ENCODE measurements at places on chromosomes 11 and 22.

- DNase-seq, result peak; percentile 53
These were observed 52.5 kb downstream of the TPCN2 start for GRCh38 chr11:69101115-69101791.

GRCh38 chr11:124198897-124199296 lies 15.8 kb downstream of the OR10D3 start:
- DNase-seq, result no peak

DNA sequence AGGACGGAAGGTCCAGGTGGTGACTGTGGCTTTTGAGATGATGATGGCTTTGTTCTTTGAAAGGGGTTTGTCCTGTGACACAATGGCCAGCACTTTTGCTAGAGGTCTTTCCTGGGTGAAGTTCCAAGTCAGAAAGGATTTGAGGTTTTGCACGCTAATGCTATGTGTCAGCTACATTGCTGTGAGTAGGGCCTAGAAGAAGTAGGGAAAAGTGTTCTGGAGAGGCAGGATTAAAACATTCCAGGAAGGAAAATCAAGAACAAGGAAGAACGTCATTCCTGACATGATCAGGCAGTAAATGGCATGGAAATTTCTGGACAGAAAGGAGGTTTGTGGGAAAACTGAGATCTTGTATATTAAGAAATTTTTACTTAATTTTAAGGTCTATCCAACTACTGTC lies 290.7 kb downstream of the NTM start:
- DNase-seq, result no peak

DNA sequence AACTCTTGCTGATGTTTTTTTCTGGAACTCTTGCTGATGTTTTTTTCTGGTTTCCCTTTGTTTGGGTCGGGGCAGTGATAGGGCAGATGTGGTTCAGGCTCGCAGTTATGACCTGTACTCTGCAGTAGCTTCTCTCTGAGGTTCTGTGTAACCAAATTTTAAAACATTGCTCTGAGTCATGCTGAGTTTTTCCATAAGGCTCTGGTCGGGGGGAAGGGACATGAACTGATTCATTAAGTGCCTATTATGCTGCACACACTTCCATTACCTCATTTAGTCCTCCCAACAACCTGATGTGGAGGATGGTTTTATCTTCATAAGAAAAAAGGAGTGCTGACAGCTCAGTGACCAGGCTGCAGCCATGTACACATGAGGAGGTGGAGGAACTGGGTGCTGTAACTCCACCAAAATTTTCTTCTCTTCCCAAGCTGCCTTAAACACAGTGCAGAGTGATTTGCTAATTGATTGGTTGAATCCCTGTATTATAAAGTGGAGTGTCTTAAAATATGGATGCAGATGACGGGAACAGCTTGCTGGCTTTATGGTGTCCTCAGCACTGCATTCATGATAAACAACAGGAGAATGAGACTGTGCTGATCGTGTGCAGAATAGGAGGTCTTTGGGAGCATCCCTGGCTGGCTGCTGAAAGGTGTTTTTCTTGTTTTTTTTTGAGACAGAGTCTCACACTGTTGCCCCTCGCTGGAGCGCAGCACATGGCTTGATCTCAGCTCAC lies 19.1 kb downstream of the TNRC6B start:
- peak; percentile 17 for DNase-seq

DNA sequence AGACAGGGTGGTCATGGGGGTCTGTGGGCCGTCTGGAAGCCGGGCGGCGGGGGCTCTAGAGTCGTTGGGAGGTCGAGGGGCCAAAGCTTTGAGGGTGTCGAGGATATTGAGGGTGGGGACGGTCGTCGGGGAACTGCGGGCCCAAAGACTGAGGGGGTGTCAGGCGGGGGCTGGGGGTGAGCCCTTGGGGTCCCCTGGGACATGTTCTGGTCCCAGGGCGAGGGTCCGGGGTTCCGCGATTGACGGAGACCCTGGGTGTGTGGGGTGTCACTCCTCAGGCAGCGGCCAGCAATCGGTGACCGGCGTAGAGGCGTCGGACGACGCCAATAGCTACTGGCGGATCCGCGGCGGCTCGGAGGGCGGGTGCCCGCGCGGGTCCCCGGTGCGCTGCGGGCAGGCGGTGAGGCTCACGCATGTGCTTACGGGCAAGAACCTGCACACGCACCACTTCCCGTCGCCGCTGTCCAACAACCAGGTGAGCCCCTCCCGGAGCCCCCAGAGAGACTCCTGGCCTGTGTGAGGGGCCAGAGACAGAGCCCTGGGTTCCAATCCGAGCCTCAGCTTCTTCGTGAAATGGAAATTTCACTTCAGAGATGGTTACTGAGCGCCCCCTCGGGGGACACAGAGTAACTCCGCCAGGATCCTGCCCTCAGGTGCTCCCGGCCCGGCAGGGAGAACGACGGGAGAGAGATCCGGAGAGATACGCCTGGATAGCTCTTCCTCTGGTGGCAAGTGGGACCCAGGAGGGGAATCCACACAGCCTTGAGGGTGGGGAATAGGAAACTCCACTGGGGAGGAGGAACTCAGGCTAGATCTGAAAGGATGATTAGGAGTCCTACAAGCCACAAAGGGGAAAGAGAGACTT lies 714 bp downstream of the SDF2L1 start:
- DNase-seq, result peak; percentile 41

DNA sequence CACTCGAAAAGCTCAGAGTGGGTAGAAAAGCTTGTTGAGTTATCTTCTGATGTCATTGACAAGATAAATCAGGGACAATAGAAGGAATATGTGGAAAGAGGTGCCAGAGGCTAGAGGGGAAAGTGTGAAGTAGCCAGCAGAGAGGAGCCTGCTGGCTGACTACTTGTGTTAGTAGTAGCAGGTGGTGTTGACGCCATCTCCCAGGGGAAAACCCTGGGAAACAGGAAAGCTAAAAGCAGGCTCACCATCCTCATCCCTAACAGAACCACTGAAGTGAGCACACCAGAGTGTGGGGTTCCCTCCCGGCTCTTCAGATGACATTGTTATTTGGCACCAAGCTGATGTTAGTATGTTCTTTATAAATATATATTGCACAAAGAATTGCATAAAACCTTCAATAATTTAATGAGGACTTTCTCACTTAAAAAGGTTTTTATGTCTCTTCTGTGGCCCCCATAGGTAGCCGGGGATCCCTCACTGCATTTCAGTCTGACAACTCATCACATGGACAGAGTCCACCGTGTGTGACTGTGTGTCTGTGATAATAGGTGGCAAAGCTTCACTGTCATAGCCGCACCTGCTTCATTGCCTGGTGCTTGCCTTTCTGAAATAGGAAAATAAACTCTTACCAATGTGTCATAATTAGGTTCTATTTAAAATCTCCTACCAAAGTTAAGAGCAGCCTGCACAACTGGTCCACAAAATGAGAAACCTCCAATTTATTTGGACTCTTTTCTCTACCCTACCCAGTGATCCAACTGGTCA lies 63.2 kb upstream of the TOP3B start:
- DNase-seq, result no peak

DNA sequence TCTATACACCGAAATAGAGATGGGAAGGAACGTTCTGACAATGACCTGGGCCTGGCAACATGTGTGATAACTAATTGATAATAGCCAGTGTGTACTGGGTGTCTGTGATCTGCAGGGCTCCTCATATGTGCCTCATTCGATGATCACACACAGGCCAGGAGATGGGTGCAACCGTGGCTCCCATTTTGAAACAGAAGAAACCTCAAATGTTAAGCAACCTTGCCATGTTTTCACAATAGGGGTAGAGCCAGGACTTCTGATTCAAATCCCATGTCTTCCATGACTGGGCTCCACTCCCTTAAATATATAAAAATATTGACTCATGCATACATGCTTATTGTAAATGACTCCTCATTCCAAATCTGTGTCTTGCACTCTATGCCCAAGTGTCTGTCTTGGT lies 11.1 kb downstream of the APOL3 start:
- DNase-seq, result no peak
